ENCODE measurements at places on chromosomes 16 and 17.

GRCh38 chr16:66170989-66171388, 195.5 kb upstream of the CDH5 start:
- DNase-seq, result no peak

GRCh38 chr16:85398050-85398451, 215.1 kb upstream of the GSE1 start:
- DNase-seq, result no peak

DNA sequence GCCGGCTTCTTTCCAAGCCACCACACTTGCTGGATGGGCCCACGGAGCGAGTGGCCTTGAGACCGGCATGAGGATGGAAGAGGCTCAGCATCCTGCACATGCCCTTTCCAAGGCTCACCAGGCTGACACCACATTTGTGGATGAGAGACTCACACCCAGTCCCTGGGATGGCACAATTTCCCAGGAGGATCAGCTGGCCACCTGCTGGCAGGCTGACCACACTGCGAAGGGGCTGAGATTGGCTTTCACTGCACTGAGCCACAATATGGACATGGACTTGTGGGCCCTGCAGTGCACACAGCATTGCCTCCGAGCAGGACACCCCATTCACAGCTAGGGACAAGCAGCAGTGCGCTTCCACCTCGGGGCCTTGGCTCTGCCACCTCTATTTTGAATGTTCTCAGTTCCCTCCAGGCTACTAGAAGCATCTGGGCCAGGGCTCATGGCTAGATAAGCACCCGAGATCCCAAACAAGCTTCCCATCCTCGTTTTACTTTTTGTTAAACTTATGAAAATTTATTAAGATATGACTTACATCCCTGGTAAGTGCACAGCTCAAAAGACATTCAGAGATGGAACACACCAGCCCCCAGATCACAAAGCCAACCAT, 25.3 kb upstream of the KSR1 start:
- DNase-seq, result peak; percentile 41

GRCh38 chr17:49775546-49776260, 11.8 kb upstream of the FAM117A start:
- DNase-seq, result no peak

- DNase-seq, result no peak
These were observed 19.8 kb upstream of the ZFP90 start for GRCh38 chr16:68519225-68519745.

GRCh38 chr17:47713980-47714700, 18.9 kb upstream of the TBX21 start:
- no peak for DNase-seq

DNA sequence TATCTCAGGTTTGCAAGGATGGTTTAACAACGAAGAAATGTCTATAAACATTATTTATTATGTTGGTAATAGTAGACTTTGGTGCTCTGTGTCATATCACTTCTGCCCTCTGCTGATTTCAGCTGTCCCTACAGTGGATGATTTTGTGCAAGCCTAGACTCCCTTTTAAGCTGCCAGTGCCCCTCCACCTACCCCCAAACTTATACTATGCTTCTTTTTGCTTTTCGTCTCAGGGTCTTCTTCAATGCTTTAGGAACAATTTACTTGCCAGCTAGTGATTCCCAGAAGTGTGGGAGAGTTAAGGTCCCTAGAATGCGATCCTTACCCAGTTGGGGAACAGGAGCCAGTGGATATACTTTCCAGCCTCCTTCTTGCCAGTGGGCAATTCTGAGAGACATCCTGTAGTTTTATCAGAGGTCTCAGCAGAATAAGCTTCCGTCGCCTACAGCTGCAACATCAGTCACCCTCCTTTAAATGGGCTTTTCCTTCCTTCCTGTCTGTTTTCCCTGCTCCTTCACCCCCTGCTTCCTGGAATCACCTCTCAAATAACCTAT, 4.1 kb downstream of the ICAM2 start:
- no peak for DNase-seq

- no peak for DNase-seq
These were observed 15.8 kb upstream of the TBX21 start for GRCh38 chr17:47717261-47717697.

DNA sequence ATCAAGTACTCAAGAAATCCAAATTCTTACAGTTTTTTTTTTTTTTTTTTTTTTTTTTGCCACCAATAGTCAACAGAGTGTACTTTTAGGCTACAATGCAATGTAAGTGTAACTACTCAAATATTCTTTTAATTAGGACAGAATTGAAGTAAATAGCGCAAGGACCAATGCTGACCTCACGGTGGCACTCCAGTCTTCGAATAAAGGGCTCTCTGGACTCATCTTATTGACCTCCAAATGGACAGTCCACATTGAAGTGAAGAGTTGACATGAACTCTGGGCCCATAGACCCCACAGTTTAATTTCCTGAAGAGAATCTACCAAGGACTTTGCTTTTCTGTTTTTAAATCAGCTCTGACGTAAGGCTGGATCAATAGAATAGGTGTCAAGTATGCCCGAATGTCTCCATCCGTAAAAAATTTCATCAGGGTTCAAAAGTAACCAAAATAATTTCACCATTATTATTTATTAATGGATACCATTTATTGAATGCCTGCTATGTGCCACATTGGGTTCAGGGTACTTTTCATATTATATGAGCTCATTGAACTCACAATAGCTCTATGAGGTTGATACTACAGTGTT, 7.3 kb upstream of the DDX52 start:
- no peak for DNase-seq

GRCh38 chr16:85821390-85822135, 22.1 kb downstream of the COX4I1 start:
- DNase-seq, result peak; percentile 74

DNA sequence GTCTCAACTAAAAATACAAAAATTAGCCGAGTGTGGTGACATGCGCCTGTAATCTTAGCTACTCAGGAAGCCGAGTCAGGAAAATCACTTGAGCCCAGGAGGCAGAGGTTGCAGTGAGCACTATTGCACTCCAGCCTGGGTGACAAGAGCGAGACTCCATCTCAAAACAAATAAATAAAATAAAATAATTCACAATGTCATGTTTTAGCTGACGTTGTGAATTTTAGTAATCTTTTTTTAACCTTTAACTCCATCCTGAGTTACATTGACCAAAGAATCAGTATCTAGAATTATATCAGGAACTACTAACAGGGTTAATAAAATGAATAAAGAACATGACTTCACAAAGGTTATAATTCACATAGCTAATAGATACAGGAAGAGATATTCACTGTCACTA, 5.9 kb downstream of the RBL2 start:
- no peak for DNase-seq

DNA sequence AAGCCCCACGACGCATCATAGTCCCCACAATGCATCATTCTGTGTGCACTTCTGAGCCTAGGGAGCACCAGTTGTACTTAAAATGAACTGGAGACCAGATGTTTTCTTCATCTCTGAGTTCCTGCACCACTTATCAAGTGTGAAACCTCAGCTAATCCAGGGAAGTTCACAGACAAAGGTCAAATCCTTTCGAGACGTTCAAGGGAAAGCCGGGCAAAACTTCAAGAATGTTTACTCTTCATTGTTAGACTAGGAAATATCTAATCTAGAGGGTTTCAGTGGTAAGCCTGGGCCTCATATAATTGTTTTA, 4.6 kb upstream of the PMP22 start:
- no peak for DNase-seq

GRCh38 chr16:78589331-78589730, 489.9 kb downstream of the WWOX start:
- DNase-seq, result no peak

DNA sequence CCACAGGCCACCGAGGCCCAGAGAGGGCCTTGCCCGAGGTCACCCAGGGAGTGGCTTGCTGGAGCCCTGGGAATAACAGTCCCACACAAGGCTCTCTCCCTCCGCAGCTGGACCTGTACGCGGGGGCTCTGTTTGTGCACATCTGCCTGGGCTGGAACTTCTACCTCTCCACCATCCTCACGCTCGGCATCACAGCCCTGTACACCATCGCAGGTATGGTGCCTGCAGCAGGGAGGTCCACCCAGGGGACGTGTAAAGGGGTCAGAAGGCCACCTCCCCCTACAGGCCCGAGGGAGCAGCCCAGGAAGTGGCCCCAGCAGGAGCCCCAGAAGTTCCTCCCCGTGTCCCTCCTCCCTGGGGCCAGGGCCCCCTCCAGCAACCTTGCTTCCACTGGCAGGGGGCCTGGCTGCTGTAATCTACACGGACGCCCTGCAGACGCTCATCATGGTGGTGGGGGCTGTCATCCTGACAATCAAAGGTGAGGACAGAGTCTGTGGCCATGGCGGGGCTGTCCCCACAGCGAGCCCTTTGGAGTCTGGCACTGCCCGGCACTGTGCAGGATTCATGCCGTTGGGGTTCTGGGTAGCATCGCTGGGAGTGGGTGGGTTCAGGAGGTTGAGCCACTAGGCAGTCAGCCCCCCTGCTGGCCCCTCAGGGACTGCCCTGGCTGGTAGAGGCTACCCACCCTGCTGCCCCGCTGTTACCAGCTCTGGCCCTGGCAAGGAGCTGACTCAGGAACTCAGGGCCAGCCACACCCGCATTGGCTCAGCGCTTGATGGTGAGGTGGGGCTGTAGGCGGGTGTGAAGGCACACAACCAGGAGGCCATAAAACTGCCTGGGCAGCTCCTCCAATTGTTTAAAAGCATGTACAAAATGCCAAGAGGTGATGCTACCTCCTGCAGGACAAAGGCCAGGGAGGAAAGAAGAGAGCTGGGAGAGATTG, 17.3 kb downstream of the SLC5A10 start:
- DNase-seq, result no peak

GRCh38 chr17:47941246-47942095, at the start of gene PNPO:
TSS of gene PNPO (plus strand) at chr17:47941571. CDS start at chr17:47941676, 105 bp downstream.
- peak; percentile 99 for DNase-seq

DNA sequence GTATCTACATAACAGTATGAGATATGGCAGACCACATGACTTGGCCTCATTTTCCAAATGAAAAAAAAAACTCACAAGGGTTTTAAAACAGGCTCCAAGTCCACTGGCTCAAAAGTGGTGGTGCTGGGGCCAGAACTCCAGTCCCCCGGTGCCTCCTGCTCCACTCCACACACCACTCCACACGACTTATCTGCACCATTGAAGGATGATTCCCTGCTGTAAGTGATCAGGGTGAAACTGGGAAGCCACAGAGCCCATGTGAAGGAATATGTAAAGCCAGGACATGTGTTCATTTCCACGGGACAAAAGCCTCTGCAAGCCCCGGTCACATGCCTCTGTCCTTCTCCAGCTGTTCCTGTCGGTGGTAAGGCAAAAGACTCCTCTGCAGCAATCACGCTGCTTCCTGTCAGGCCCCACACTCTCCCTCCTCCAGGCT, 97.2 kb downstream of the ZNF18 start:
- no peak for DNase-seq

DNA sequence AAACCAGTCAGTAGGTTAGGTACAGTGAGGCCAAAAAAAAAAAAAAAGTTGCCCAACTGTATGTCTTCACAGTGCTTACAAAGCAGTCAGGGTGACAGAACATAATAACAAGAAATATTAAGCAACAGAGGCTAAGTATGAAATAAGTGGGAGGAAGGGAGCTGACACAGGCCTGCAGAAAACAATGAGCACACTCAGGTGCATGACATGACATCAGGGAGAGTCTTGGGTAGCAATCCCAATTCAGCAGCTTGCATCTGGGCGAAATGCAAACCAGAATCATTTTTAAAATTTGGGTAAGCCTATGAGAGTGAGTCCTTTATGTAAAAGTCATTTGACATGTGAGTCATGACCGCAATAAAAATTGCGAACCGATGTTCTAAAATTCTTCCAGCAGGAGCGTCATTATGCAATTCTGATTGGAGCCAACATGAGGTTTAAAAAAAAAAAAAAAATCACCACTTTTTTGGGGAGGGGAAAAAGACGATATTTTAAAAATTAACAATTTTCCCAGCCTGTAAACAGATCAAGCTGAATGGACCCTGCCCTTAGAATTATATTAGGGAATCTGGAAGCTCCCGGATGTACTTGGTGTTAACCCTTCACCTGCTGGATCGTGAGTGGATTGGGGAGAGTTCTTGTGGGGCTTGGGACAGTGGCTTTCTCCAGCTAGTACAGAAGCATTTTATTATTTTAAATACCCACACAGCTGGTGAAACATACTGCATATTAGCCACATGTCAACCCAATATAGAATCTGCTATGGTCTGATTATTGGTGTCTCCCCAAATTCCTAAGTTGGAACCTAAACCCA, 127.9 kb downstream of the NPIPB5 start:
- no peak for DNase-seq

DNA sequence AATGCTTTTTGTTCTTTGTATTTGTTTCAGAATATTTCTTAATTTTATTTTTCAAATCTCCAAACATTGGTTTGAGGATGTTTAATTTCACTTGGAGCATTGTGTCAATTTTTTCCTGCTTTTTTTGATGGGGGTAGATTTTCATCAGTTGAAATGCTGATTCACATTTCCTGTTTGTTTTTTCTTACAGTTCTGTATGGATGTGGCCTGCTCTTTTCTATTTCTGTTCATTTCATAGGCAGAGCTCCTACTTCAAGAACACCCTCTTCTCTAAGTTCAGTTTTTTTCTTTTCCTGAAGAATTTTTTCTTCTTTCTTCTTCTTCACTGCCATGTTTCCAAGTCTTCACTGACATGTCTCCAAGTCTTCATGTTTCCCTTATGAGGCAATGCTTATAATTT, 8.8 kb downstream of the MBTD1 start:
- no peak for DNase-seq

GRCh38 chr17:39706921-39707337, 7.1 kb downstream of the ERBB2 start:
- no peak for DNase-seq

GRCh38 chr16:11742093-11742535, 543 bp downstream of the TXNDC11 start:
- DNase-seq, result peak; percentile 18

DNA sequence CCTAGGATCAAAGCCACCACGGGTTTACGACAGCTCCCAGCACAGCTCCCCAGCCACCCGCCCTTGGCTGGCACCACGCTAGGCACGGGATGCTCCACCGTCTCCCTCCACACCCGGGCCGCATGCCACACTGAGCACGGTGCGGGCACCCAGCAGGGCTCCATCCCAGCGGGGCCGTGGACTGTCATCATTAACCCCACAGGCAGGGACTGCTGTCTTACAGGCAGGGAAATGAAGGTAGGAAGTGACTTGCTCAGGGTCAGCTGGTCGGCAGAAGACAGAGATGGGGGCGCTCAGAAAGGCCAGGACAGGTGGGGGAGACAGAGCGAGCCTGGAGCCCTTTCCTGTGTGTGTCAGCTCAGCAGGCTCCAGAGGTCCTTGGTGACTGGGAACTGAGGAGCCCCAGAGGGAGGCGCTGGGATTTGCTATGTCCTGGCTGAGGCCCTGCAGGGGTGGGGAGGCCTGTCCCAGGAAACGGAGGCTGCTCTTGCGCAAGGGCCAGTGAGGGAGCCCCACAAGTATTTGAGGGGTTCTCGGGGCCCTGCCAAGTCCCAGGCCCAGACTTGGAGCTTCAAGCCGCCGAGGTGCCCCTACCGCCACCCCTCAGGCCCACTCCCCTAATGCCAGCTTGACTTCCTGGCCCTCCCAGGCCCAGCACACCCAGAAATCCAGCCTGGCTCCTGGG, 3.2 kb downstream of the UBALD1 start:
- no peak for DNase-seq

DNA sequence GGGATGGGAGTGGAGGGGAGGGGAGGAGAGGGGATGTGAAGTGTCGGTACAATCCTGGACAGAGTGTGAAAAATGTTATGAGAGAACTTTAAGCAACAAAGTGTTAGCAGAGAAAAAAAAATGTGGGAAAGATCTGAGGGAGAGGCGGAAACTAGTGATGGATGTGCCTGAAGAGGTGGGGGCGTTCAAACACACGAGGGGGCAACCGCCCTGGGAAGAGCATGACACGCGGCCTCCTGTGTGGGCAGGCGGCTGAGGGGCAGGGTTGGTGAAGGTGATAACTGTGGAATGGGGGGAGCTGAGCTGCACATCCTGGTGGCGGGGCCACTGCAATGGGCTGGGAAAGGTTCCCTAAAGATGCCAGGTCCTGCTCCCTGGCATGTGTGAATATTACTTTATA, 30.1 kb downstream of the IFT140 start:
- DNase-seq, result no peak

All from A673 (cell line).